ENCODE measurements at places on chromosomes 6 and 20.

GRCh38 chr20:45059022-45059728 lies 41.8 kb downstream of the KCNS1 start:
- no peaks in the 10 kb centered on the region for H3K27me3 ChIP-seq
- H3K36me3 ChIP-seq: peaks cover 29% of the 10 kb centered on the region
- H3K4me1 ChIP-seq: peaks cover 67% of the 10 kb centered on the region
- no peak overlapping the region for H3K4me3 ChIP-seq
- H3K27ac ChIP-seq: peak overlapping the region; percentile 70
- DNase-seq: peak; percentile 57

DNA sequence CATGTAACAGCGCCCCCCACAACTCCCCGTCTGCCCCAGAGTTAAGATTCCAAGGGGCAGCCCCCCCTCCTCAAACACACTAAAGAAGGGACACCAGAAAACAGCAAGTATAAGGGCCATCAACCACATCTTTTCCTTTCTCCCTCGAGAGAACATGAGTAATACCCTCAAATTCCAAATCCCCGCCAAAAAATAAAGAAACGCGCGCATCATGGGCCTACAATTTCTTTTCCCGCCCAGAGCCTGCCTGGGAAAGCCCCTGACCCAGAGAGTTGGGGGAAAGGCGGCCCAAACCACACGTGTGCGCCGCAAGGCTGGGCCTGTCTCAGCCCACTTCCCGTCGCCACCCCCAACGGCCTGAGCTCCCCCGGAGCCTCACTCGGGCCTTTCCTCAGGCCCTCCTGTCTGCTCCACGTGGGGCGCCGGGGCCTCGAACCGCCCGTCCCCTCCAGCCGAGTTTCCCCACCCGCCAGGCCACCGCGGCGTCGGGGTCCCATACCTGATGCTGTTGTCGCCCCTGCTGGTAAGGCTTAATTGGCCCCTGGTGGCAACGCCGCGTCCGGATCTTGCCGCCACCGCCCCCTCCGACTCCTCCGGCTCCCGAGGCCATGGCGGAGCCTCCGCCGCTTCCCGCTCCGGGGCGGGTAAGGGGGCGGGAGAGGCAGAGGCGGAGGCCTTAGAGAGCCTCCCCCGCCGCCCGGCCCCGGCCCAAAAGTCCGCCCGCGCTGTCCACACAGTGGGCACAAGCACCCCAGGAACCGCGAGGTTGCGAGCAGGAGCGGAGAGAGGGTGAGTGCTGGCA lies 746 bp downstream of the NUP153 start:
- peaks cover 4% of the 10 kb centered on the region for H3K36me3 ChIP-seq
- H3K4me1 ChIP-seq: peaks cover 58% of the 10 kb centered on the region
- peak; percentile 32 for DNase-seq
- H3K4me3 ChIP-seq: peak overlapping the region; percentile 94
- no peaks in the 10 kb centered on the region for H3K27me3 ChIP-seq
- H3K27ac ChIP-seq: peak overlapping the region; percentile 96

DNA sequence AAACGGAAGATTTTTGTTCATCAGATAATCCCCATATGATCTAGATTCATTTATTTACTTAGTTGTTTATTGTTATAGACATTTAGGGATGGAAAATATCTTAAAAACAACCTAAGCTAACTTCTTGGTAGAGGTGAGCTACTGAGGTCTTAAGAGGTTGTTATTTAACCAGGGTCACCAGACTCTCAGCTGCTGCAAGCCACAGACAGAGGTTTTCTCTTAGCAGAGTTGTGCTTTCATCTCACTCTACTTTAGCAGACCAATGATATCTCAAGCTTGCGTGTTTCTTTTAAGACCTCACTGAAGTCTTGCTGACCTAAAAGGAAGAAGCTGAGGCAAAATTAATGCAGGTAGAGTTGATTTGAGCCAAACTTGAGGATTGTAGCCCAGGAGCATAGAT lies 43.6 kb downstream of the NCOA7 start:
- H3K27ac ChIP-seq: no peak overlapping the region
- H3K4me3 ChIP-seq: no peak overlapping the region
- H3K27me3 ChIP-seq: no peaks in the 10 kb centered on the region
- H3K4me1 ChIP-seq: peaks cover 14% of the 10 kb centered on the region

- no peak overlapping the region for H3K27ac ChIP-seq
These were observed 39.3 kb upstream of the C20orf144 start for GRCh38 chr20:33622705-33623365.

DNA sequence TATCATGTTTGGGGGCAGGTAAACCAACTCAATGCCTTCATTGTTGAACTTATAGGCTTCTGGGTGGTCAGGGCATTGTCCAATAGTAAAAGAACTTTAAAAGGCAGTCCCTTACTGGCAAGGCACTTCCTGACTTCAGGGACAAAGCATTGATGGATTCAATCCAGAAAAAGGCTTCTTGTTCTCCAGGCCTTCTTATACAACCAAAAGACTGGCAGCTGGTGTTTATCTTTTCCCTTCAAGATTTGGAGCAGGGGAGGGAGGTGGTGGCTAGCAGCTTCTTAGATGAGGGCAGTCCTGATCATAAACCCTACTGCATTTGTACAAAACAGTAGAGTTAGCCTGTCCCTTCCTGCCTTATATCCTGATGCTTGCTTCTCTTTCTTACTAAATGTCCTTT lies 57.5 kb downstream of the NCOA3 start:
- DNase-seq: no peak
- H3K4me1 ChIP-seq: peaks cover 63% of the 10 kb centered on the region
- H3K4me3 ChIP-seq: no peak overlapping the region
- peaks cover 8% of the 10 kb centered on the region for H3K36me3 ChIP-seq
- peak overlapping the region; percentile 50 for H3K27ac ChIP-seq

DNA sequence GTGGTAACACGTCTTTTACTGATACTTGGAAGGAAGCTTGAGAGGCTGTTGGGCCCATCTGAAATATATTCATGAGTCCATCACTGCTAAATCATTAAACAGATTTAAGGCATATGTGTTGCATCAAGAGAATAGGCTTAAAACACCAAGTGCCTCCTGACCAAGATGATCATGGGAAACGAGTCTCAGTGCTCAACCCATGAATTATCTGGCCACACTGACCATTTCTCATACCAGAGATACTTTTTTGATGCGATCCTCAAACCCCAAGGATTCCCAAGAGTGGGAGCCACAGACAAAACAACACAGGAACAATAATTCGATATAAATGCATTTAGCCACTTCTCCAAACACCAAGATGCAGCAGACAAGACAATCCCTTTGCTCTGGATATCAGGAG lies 17.2 kb downstream of the HEY2 start:
- no peaks in the 10 kb centered on the region for H3K36me3 ChIP-seq
- no peaks in the 10 kb centered on the region for H3K4me1 ChIP-seq
- H3K4me3 ChIP-seq: no peak overlapping the region

DNA sequence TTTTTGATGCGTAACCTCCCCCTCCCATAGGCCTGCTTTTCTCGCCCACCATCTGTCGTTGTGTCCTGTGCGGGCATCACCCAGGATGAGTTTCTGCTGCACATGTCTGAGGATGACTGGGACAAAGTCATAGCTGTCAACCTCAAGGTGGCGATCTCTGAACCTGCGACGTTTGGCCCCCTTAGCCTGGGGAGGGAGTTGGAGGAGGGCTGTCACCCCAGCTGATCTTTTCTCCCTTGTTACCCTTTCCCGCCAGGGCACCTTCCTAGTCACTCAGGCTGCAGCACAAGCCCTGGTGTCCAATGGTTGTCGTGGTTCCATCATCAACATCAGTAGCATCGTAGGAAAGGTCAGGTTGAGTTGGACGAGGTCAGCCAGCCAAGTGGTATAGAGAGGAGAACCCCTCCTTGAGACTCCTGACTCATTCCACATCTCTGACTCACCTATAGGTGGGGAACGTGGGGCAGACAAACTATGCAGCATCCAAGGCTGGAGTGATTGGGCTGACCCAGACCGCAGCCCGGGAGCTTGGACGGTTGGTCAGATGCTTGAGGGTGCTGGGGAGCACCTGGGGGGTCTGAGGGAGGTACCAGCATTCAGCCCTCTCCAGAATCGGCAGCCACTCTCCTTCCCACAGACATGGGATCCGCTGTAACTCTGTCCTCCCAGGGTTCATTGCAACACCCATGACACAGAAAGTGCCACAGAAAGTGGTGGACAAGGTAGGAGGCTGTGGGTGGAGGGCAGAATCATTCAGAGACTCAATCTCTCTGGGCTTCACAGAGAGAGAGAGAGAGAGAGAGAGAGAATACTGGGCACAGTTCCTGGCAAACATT lies 954 bp downstream of the HSD17B8 start:
- peak overlapping the region; percentile 81 for H3K4me3 ChIP-seq
- H3K36me3 ChIP-seq: peaks cover 59% of the 10 kb centered on the region
- H3K4me1 ChIP-seq: peaks cover 65% of the 10 kb centered on the region
- peak overlapping the region; percentile 97 for H3K27ac ChIP-seq

DNA sequence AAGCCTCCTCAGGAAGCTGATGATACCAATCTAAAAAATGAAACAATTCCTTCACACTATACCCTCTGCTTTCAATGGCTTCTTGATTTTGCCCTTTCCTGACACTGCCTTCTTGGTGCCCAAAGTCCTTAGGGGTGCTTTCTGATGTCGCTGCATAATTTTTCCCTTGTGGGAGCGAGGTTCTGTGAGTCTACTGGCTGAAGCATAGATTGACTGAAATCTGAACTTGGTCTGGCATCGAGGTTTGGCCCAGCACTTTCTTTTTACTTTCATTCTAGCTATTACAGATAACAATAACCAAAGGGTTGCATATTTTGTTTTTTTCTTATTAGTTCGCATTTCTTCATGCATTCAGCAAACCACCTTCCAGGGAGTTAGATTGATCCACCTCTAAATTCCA lies 65.8 kb downstream of the E2F3 start:
- no peaks in the 10 kb centered on the region for H3K27me3 ChIP-seq
- peaks cover 31% of the 10 kb centered on the region for H3K36me3 ChIP-seq
- H3K27ac ChIP-seq: no peak overlapping the region
- no peak for DNase-seq
- H3K4me1 ChIP-seq: peaks cover 10% of the 10 kb centered on the region

DNA sequence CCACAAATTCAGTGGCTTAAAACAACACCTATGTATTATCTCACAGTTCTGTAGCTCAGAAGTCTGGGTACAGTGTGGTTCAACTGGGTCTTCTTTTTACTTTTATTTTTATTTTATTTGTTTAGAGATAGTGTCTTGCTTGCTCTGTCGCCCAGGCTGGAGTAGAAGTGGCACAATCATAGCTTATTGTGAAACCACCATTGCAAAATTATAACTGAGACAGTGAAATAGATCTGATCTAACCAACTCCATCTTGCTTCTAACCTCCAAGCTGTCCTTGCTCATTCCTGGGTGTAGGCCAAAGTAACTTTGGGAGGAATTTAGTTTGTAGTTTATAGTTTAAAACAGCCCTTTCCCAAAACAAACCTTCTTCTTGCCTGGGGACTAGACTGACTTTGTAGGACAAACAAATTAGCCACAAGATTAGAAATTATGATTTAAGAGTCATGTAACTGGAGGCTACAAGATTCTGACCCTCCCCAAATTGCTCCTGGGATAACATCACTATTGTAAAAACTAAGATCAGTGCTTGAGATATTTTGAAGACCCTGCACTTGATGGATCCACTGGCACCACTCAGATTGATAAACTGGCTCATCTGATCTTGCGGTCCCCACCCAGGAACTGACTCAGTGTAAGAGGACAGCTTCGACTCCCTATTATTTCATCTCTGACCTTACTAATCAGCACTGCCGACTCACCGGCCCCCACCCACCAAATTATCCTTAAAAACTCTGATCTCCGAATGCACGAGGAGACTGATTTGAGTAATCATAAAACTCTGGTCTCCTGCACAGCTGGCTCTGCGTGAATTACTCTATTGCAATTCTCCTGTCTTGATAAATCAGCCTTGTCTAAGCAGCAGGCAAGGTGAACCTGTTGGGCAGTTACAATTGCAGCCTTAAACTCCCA lies 193.4 kb upstream of the CDYL start:
- H3K4me3 ChIP-seq: peak overlapping the region; percentile 84
- H3K36me3 ChIP-seq: peaks cover 8% of the 10 kb centered on the region
- peak; percentile 77 for DNase-seq
- H3K4me1 ChIP-seq: peaks cover 70% of the 10 kb centered on the region
- H3K27me3 ChIP-seq: no peaks in the 10 kb centered on the region
- peak overlapping the region; percentile 96 for H3K27ac ChIP-seq

GRCh38 chr20:10113746-10114145 lies 79.0 kb downstream of the ANKEF1 start:
- H3K4me3 ChIP-seq: no peak overlapping the region
- no peak for DNase-seq
- no peaks in the 10 kb centered on the region for H3K36me3 ChIP-seq
- H3K27me3 ChIP-seq: peaks cover 4% of the 10 kb centered on the region
- H3K27ac ChIP-seq: no peak overlapping the region
- H3K4me1 ChIP-seq: peaks cover 19% of the 10 kb centered on the region

GRCh38 chr6:131638013-131638412 lies 911 bp downstream of the ENPP3 start:
- H3K27me3 ChIP-seq: peaks cover 4% of the 10 kb centered on the region
- no peak for DNase-seq
- no peak overlapping the region for H3K4me3 ChIP-seq
- no peaks in the 10 kb centered on the region for H3K36me3 ChIP-seq
- no peak overlapping the region for H3K27ac ChIP-seq
- peaks cover 7% of the 10 kb centered on the region for H3K4me1 ChIP-seq

DNA sequence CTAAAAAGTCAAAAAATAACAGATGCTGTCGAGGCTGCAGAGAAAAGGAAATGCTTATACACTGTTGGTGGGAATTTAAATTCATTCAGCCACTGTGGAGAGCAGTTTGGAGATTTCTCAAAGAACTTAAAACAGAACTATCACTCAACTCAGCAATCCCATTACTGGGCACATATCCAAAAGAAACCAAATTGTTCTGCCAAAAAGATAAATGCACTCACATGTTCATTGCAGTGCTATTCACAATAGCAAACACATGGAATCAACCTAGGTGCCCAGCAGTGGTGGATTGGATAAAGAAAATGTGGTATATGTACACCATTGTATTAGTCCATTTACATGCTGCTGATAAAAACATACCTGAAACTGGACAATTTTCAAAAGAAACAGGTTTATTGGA lies 116.0 kb upstream of the VGLL2 start:
- H3K4me1 ChIP-seq: no peaks in the 10 kb centered on the region
- no peak overlapping the region for H3K4me3 ChIP-seq
- H3K36me3 ChIP-seq: peaks cover 13% of the 10 kb centered on the region
- DNase-seq: no peak
- no peaks in the 10 kb centered on the region for H3K27me3 ChIP-seq

DNA sequence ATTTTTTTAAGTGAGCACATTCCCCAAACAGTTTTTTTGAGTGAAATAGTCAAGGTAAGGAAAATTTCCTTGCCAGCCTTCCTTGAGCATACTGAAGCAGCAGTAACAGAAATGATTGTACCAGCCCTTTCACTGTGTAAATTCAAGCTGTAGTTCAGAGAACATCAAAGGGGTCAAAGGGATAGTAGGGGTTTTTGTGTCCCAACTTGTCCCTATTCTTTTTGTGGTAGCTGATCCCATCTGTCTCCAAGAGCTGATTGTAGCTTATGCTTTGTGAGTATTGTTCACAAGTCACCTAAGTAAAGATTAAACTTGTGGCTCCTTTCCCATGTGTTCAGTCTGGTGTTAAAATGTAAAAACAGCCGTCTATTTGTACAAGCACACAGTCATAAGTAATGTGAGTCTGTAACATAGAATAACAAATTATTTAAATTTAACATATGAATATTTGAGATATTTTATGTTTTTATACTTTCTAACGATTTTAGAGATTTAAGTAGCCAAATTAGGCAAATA lies 185.0 kb downstream of the CENPW start:
- no peak overlapping the region for H3K27ac ChIP-seq
- no peaks in the 10 kb centered on the region for H3K4me1 ChIP-seq
- no peak for DNase-seq
- no peaks in the 10 kb centered on the region for H3K27me3 ChIP-seq
- no peak overlapping the region for H3K4me3 ChIP-seq

GRCh38 chr6:74853991-74854390 lies 351.9 kb downstream of the COL12A1 start:
- H3K27me3 ChIP-seq: peaks cover 4% of the 10 kb centered on the region
- H3K27ac ChIP-seq: no peak overlapping the region
- no peak overlapping the region for H3K4me3 ChIP-seq
